Stimulated activated CD8-positive, alpha-beta memory T cell treated with anti-CD3 and anti-CD28 coated beads, Interleukin-15, amount 100 ng/mL, for 1 hour (primary cell): ENCODE measurements at places on chromosomes 3 and 15.

GRCh38 chr15:77855871-77856270 is 221.6 kb downstream of the TBC1D2B start:
- no peak for DNase-seq

- DNase-seq, result no peak
These were observed 381.2 kb downstream of the GABRB3 start for GRCh38 chr15:26391567-26392194.

DNA sequence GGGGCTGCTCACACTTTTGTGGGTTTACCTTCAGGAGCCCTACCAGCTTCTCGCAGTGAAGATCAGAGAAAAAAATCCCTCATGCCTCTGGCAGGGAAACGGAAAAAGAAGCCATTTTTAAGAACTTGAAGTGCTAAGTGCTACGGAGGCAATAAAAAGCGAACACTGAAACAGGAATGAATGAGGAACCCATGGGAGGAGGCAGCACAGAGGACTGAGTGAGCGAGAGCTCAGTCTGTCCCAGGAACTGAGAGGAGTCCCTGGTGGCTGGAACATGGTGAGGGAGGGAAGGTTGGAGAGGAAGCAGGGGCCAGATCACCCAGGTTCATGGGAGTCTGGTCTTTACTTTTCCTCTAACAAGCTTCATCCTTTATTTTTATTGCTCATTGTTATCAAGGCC is 228.1 kb upstream of the PROK2 start:
- DNase-seq, result no peak

GRCh38 chr15:73455876-73456275 is 12.9 kb downstream of the REC114 start:
- DNase-seq, result no peak

- DNase-seq, result no peak
These were observed 25.4 kb downstream of the PDIA5 start for GRCh38 chr3:123092243-123092642.

GRCh38 chr3:127158614-127159229 is 34.2 kb upstream of the PRR23E start:
- no peak for DNase-seq

GRCh38 chr15:94844198-94844537 is 612.8 kb downstream of the MCTP2 start:
- DNase-seq, result no peak

- no peak for DNase-seq
These were observed 186.7 kb downstream of the NFKBIZ start for GRCh38 chr3:102036017-102036416.

DNA sequence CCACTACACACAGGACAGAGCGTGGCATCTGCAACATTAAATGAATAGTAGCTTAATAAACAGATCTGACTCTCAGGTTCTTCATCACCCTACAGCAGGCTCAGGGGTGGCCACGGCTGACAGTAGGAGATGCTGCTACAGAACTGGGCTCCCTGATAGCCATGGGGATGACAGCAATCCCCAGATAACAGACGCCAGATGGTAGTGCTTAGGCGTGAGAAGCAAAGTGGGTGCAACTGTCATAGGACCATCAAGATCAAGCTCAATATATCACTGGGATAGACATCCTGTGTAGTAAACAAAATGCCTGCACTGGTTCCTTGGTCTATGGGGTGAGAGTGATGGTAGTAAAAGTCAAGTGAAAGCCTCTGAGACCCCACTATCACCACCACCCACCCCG is 2.6 kb upstream of the TPRA1 start:
- DNase-seq, result no peak

DNA sequence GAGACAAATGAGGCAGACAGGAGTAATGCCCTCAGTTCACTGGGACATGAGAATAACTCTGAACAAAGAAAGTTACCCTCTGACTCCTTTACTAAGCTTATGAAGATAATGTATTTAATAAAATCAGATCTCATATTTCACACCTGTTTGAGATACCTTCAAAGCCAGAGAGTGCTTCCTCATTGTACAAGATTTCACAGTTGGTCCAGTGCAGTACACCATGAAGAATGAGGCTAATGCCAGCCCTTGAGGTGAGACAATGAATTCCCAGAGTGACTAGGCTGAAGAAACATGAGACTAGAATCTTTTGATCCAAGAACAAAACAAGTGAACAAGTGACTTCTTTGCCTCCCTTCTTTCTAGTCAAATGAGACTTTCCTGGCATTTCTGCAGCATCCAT is 1133.8 kb downstream of the TUSC7 start:
- no peak for DNase-seq

GRCh38 chr3:55569033-55569599 is 82.0 kb upstream of the WNT5A start:
- no peak for DNase-seq

GRCh38 chr3:46080124-46080968 is 53.1 kb upstream of the XCR1 start:
- DNase-seq, result no peak

DNA sequence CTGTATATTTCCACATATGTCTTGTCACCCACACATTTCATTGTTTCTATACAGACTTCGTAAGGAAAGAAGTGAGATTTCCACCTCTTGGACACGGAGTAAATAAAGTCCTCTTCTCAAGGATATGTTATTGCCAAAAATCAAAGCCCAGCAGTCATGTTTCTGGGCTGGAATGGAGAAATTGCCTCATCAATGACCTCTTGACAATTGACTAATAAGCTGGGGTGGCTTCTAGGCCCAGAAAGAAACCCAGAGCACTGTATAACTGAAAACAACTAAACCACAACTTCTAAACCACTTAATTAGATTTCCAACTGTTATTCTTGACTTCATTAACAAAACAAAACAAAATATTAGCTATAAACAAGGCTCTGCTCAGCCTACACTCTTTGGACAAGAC is 56.4 kb upstream of the SLC24A5 start:
- no peak for DNase-seq

DNA sequence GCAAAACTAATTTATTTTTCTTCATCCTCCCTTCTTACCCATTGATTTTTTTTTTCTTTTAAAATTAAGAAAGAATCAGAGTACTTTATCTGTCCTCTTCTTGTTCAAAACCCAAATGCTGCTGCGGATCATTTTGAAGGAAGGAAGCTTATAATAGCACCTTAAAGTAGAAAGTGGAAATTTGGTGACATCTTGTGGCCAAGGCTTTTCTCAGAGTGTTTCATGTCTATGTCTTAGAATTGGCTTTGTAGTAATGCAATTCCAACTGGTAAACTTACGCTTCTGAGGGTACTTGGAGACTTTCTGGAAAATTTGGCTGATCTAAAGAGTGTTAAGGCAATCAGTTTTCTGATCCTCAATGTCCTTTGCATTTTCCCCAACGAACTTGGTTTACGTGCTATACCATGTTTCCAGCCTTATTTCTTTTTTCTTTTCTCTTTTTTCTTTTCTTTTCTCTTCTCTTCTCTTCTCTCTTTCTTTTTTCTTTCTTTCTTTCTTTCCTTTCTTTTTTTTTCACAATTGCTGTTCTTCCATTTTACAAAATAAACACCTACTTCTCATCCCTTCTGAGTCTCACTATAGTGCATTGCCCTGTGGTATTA is 30.7 kb downstream of the C3orf38 start:
- DNase-seq, result no peak

DNA sequence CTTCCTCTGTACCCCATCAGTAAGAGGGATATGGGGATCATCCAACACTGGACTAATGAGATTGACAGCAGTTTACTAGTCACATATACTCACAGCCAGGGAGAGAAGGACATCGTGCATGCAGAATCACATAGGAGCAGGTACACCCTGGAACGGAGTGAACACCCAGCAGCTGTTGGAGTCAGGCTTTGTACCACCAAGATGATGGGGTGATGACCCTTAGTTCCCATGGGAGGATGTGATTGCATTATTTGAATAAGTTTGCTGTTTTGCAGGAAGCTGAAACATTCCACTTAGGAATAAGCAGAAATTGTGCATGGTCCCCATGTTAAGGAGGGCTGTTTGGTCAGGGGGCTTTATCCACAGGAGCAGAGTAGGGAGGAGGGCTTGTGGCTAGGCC is 482.7 kb upstream of the PDZRN3 start:
- DNase-seq, result no peak

DNA sequence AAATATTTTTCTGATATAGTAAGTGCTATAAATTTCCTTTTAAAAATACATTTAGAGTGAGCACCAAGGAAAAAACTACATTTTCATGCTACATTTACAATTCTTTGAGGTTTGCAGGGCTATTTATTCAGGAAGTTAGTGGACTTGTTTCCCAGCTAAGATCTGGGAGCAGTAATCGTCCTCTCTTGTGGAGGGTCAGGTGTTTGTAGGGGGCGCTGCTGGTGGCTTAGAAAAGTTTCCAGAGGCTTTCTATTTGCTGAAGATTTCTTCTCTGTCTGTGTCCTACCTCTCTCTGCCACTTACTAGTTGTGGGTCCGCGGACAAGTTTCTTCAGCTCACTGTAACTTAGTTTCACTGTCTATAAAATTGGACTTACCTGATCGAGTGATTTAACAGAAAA is 163.9 kb downstream of the PEX5L start:
- DNase-seq, result no peak

DNA sequence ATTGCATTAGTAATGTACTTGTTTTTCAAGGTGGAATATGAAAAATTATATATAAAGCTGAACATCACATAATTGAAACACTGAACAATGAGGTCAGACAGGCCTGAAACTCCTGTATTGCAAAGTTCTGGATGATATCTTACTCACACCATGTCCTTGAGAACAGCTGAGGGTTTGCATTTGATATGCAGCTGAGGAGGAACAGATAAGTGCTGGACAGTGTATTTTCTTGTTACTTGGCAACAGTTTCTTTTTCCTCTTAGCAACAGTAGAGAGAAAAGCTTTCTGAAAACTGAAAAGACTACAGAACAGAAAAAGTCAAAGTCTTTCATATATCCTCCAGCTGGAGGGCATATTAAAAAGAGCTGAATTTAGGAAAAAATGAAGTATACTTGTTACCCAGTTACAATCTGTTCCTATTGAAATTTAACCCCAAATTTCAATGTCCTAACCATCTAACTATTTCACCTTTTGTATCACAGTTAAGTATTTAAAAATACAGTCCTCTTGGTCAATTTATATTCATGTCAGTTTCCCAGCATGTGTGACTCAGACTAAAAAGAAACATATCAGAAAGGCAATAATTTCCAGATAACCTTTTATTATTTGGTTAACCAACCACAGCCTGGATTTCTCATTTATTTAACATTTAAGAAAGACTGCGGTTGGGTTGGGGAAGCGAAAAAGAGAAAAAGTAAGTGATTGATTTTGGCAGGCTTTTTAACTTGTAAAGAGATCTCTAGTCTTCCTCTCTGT is 733.0 kb upstream of the DPPA4 start:
- no peak for DNase-seq

DNA sequence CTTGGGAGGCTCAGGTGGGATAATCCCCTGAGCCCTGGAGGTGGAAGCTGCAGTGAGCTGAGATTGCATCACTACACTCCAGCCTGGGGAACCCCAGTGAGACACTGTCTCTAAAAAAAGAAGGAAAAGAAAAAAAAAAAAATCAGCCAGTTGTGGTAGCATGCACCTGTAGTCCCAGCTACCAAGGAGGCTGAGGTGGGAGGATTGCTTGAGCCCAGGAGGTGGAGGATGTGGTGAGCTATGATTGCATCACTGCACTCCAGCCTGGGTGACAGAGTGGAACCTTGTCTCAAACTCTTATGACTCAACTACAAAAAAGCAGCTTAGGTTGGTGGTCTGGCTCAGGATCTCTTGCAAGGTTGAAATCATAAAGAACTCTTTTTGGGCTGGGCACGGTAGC is 19.3 kb upstream of the GPX1 start:
- DNase-seq, result no peak
